ENCODE measurements at places on chromosomes 12 and 14.

GRCh38 chr12:56004211-56004610, 7.1 kb downstream of the SUOX start:
- DNase-seq, result no peak

DNA sequence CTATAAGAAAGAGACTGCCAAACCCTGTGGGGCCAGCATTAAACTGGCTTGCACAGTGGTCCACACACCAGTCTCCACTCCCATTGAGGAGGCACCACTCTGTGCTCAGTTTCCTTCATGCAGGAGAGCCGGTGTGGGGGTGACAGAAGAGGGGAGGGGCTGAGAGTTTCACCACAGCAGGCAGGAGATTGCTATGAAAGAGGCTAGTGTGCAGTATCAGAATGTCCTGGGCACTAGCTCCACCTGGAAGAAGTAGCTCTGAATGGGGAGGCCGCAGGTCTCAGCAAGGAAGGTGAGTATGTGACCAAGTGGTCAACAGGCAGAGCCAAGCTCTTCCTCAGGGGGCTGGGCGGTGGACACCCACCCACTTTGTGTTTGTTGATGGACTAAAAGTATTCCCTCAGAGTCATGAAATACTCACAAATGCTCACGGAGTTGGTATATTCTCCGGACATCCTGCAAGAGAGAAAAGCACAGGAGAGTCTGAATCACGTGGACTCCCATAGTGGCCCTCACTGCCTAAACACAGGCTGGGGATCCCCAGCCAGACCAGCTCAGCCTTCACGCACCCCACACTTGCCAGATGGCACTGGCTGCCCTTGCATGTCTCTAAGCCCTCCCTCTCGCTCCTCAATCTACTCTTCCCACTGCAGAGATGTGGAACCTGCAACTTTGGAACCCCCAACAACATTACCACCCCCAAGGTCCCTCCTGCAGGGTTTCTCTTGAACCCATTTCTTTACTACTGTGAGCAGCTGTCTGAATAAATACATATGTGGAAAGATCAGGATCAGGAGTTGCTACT, 7.8 kb upstream of the KRT72 start:
- no peak for DNase-seq

GRCh38 chr12:109445191-109445609, 31.9 kb downstream of the KCTD10 start:
- no peak for DNase-seq

DNA sequence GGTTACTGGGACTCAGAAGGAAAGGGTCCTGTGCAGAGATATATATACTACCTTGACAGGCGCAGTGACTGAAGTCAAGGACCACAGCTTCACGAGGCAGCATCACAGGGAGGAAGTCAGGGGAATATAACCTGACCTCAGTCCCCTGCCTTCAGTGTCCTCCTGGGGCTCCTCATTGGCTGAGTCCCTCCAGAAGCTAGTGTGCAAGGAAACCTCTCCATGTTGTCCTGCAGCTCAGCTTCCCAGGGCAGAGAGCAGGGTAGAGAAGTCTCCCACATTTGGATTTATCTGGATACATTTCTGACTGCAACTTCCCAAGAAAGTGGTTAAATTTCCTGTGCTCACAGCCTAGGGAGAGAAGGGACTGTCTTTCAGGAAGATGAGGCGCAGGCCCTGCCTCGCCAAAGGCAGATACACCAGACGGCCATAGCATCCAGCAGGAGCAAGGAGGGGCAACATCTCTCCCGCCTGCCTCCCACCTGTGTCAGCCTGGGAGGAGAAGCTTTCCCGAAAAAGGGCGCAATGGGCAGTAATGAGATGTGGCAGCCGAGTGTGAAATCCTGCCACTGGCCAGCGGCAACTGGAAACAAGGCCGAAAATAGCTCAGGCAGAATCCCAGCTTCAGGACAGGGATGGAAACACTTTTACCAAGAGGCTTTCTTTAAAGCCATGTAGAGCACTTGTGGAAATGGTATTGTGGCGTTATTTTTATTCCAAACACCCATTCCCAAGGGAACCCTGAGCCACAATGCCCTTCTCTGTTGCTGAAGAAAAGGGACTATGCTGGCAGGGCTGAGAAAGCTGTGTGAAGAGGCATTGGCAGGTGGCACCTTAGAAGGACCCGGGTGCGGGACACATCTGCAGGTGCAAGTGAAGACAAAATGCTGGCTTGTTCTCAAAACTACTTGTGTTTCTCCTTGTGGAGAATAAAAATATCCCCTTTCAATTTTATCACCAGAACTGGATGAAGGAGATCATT, 54.9 kb upstream of the HIF1A start:
- DNase-seq, result no peak

DNA sequence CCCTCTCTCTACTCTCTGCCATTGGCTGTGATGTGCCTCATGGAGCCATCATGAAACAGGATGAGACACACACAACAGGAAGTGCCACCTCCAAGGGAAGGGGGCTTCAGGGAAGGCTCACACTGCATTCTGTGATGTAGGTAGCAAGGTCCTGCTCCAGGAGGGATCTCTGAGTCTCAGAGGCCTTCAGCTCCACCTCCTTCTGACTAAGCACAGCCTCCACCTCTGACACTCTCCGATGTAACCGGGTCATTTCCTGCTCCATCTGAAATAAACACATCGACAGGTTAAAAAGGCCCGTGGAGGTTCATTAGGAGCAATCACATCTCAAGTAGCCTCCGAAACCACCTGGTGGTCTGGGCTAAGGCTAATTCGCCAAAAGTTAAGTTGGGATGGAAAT, 93.3 kb downstream of the CIT start:
- DNase-seq, result no peak

DNA sequence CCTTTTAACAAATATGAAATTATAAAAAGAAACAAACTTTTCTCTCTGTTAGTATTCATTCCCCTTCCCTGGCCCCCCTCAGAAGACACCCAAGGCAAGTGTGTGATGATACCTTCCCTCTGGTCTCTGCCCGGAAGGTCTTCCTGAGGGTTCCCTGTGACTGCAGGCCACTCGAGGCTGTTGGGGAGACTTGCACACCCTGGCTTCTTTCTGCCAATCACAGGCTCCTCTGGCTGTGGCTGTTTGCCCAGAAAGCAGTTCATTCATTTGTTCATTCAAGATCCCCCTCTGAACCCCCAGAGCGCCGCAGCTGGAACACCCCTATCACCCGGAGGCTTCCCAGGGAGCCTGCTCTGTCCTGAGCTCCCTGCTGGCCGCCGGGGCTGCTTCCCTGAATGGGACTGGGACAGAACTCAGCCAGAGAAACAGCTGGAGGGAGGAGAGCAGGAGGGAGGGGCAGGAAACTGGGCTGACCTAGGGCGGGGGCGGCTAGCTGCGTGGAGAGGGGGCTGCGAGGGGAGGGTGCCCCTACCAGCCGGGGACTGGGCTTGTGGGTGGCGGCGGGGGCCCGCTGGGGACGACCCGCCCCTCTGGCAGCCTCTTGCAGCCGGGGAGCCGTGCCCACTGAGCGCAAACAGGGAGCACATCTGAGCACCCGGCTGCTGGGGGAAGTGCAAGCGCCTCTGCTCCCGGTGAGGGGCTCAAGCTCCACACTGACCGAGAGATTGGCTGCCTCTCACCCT, at the start of gene CMKLR1:
Gene CMKLR1 (minus strand): TSS at position 397 of the 743 bp plus-strand sequence. CDS start 45,720 bp downstream, outside the sequence.
- no peak for DNase-seq

- DNase-seq, result no peak
These were observed 25.6 kb upstream of the MED13L start for GRCh38 chr12:116303066-116303465.

DNA sequence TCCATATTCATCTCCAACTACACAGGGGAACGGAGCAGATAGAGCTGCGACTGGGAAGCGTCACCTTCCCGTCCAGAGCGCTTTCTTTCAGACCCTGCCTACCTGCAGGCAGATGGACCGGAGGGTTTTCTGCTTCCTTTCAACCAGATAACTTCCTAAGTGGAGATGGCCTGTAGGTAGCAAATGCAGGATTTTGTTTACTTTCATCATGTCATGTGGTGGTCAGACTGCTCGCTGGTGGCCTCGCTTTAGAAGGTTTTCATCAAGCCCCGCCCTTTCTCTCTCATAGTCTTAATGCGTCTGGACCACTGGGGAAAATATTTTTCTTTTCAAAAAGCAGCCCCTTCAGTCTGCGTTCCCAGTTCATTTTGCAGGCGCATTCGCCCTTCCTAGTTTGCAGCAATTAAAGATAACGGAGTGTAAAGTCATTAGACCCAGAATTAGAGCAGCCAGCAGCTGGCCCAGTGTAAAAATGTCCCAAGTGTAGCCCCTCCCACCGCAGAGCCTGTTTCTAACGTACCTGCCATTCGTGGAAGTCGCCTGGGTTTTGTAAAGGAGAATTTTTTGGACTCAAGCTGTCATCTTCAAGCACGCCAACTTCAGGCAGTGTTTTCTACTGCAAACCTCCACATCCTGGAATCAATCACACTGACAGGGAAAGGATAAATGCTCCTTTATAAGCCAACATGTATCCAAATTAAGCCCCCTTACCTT, 68.9 kb downstream of the TESC start:
- no peak for DNase-seq

- no peak for DNase-seq
These were observed at the start of gene MMP14 for GRCh38 chr14:22836301-22837113. Gene MMP14 (plus strand): TSS chr14:22836585. CDS start chr14:22836818, 233 bp downstream.
